Stimulated activated CD4-positive, alpha-beta T cell treated with anti-CD3 and anti-CD28 coated beads, Interleukin-12 subunit alpha, Interleukin-12 subunit beta, amount 100 ng/mL, for 48 hours (primary cell): ENCODE measurements at places on chromosomes 5 and 9.

DNA sequence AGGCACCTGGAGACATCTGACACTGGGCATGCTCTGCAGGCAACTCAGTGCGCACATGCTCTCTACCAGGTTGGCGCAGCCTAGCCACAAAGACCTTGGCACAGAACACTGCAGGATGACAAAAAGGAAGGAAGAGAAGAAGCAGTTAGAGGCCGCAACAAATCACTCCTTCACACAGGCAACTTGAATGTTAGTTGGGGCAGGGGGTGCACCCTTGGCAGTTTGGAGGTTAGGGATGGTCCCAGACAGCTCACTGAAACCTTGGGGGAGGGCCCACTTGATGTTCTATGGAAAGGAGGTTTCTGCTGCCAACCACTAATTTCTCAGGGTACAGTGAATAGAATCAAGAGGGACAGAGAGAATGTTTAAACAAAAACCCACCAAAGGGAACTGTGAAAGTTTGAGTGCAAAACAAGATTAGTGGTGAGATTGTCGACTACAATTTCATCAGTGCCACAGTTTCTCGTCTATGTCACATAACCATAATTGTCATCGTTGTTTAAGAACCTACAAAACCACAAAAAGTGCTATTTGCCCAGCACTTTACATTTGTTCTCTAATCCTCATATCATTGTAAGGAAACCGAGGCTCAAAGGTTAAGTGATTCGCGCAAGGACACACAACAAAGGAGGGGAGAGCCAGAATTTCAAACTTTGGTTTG, 48.7 kb downstream of the FBXW11 start:
- peak; percentile 57 for DNase-seq

GRCh38 chr5:116459301-116459700, 115.3 kb downstream of the SEMA6A start:
- DNase-seq, result no peak

- no peak for DNase-seq
Measured at GRCh38 chr5:54415896-54416601, 39.5 kb upstream of the HSPB3 start.

DNA sequence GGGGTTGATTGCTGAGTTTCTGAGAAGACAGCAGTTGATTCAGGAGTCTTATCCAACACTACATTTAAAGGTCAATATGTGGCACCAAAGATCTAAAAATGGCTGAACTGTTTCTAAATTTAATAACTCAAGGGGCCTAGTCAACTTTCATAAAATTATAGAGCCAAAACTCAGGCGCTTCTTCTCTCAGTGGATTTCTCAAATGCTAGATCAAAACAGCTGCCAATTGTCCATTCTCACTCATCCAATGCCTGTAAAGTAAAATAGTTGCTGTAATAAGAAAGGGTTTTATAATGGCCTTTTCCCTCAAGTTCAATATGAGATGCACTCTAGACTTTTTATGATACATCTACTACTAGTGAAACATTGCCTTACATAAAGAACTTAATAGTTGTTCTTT, 26.5 kb downstream of the ADAMTSL1 start:
- DNase-seq, result no peak

DNA sequence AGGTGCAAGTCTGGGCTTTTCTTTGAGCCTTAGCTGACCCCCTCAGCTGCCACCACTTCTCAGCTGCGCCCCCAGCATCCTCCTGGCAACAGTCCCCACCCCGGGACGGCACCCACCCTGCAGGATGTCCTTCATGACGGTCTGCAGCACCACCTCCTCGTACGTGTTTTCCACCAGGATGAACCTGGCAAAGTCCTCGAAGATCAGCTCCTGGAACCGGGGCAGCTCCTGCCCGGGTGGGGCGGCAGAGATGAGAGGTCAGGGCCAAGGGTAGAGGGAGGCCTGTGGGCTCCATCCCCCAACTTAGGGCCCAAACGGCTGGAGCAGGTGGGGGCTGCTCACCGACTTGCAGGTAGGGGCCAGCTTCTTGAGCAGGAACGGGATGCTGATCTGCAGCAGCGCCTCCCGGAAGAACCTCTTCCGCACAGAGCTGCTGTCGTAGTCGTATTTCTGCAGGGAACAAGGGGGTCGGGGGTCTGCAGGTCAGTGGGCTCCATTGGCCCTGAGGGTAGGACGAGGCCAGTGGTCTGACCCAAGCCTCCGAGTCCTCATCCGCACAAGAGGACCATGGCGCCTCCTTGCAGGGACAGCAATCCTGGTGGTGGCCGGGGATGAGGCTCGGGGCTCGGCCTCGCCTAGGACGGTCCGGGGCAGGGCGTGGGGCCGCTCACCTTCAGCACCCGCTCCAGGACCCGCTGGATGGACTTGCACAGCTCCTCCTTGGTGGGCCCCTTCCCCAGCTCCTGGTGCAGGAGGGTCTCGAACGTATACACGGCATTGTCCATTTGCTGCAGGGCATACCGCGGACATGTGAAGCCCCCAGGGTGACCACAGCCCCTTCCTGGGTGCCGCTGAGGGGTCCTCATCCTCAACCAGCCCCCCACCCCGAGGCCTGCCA, 56.7 kb downstream of the LRSAM1 start:
- no peak for DNase-seq

GRCh38 chr9:126671381-126671831, 57.7 kb downstream of the LMX1B start:
- no peak for DNase-seq

DNA sequence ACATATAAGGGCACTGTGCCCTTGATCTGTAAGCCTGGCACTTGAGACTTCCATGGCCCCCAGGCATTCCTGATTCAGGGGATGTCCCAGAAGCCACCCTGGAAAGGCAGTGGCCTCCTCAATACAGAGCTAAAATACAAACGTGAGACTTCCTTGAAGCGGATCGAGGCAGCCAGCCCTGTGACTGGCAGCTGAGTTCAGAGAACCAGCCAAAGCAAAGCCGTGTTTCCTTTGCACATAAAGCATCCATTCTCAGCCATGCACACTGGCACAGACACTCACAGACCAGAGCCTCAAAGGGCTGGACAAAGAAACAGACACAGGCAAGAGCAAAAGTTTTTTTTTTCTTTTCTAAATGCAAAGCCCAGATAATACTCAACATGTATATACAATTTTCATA, 18.8 kb upstream of the CPEB4 start:
- no peak for DNase-seq

GRCh38 chr9:99029083-99029645, 75.7 kb upstream of the TGFBR1 start:
- no peak for DNase-seq

- no peak for DNase-seq
Measured at GRCh38 chr9:88816141-88816540, 175.1 kb upstream of the S1PR3 start.

GRCh38 chr9:107809871-107810460, 320.4 kb upstream of the KLF4 start:
- DNase-seq, result no peak

GRCh38 chr5:133410335-133410828, 202.0 kb downstream of the FSTL4 start:
- DNase-seq, result no peak

- DNase-seq, result no peak
Measured at GRCh38 chr5:149285153-149285552, 13.5 kb downstream of the AFAP1L1 start.

DNA sequence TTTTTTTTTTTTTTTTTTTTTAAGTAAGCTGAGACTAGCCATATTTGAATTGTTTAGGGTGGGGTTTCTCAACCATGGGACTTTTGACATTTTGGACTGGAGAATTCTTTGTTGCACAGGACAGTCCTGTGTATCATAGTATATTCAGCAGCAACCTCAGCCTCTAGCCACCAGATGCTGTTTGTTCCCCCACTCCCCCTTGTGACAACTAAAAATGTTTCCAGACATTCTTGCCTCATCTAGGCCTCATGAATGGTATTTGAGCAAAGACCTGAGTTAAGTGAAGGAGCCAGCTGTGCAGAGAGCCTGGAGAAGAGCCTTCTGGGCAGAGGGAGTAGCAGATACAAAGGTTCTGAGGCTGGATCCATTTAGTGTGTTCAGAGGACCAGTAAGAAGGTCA, 155.9 kb downstream of the SGCD start:
- no peak for DNase-seq

DNA sequence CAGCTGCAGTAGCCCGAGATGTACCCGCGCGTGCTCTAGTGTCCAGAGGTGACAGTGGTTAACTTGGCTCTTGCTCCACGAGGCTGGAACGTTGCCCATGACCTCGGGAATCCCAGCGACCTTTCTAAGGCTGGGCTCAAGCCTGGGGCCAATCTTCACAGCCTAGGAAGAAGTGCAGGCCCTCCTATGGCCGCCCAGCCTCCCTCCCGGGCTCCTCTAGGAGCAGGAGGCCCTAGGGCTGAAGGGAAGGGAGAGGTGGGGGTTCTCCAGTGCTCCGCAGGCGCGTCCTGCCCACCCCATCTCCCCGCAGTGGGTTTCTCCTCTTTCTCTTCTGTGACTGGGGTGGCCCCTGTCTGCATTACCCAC, 13.3 kb downstream of the NR2F1 start:
- DNase-seq, result no peak

DNA sequence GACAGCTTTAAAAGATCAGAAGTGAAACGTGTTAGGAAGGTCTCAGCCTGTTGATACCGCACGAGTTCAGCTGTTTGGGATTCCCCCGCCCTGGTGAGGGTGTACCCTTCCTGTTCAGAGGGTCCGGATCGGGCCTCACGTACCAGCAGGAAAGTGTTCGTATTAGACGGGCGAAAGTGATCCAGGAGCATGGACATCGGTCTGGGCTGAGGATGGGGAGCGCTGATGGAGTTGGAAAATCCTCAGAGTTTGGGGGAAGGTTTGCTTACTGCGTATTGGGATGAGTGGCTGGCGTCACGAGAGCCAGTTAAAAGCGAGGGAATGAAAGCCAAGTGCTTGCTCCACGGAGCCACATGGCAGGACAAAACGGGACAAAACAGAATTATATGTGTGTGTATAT, 47.4 kb downstream of the IRX2 start:
- DNase-seq, result no peak

DNA sequence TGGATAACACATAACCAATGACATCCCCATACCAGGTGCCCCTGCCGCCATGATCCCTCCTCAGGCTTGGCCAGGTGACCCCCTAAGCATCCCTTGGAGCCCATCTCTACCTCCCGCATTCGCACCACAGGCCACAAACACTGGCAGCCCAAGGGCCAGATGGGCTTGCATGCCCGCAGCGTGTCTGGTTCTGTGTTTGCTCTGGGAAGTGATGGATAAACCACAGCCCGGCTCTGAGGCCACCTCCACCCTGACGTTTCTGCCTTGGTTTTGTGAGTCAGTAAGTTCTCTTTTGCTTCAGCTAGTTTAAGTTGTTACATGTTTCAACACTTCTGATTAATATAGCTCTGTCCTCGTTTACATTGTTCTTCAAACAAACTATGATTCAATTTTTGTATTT, 172.4 kb upstream of the PHYKPL start:
- no peak for DNase-seq

DNA sequence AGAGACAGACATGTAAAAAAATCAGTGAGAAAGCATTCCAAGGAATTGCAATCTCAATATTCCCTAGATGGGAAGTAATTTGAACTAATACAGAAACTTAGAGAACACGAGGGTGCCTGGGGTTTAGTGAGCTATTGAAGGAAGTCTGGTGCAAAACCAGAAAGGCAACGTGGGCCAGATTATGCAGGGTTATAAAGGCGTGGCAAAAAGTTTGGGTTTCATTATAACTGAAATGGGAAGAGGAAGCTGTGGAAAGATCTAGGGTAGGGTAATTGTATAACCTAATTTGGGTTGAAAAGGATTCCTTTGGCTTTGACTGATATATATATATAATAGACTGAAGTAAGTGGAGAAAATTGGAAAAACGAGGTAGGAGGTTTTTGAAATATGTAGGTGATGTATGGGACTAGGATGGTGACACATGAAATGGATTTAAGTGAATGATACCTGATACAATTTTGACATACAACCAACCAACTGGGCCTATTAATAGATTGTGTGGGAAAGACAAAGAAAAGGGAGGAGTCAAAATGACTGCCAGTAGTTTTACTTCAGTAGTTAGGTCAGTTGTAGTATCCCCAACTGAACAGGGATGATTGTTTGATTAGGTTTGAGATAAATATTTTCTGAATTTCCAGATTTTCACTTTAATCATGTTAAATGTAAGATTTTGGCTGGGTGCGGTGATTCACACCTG, 65.3 kb downstream of the FAM174A start:
- DNase-seq, result no peak

GRCh38 chr9:4689021-4689420, 9.7 kb downstream of the CDC37L1 start:
- no peak for DNase-seq

GRCh38 chr5:146520731-146521130, 4.7 kb upstream of the GPR151 start:
- DNase-seq, result no peak

GRCh38 chr9:33449715-33450114, 2.3 kb upstream of the AQP3 start:
- DNase-seq, result no peak

DNA sequence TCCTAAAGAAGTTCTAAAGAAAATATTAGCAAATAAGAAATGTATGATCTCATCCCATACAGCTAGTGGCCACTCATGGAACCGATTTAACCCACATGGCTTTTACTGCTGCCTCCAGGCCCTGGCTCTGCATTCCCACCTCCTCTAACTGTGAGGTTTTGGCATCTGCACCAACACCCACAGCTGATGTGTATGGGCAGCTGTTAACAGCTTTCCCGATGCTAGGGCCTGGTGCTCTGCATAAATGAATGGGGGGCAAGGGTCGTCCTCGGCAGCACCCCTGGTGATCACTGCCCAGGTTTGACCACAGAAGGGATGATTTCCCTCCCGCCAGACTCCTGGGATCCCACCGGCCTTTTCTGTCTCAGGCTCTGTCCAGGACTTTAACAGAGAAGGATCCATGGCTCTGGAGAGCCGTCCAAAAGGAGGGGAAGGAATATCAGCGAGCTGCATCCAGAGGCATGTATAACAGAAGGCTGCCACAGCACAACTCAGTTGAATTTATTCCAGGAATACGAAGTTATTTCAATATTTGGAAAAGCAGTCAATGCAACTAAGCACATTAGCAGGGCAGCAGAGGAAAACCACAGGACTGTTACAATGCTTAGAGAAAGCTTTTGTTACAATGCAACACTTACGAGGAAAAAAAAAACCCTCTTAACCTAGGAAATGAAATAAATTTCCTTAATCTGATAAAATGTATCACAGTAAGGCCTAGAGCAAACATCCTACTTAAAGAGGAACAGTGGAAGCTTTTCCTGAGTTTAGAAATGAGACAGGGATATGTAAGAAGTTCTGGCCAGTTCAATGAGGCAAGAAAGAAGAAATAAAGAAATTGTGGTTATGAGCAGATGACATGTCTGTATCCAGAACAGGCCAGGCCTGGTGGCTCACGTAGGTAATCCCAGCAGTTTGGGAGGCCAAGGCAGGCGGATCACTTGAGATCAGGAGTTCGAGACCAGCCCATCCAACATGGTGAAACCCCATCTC, 63.1 kb downstream of the NACC2 start:
- DNase-seq, result no peak

- DNase-seq, result no peak
Measured at GRCh38 chr5:108141676-108142075, 240.2 kb downstream of the FBXL17 start.

DNA sequence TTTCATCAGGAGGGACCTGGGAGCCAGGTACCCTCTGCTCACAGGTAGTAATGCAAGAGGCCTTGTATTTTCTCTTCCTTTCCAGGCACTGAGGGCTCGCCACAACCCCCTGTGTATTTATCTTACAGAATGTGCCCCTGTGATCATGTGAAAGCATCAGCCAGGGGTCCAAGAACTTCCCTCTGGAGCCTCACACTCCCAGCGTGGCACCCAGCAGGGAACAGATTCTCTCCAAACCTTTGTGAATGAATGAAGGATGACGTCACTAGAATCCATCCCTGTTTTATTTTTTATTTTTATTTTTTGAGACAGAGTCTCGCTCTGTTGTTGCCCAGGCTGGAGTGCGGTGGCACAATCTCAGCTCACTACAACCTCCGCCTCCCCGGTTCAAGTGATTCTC, 107.3 kb upstream of the IER5L start:
- DNase-seq, result no peak

- DNase-seq, result no peak
Measured at GRCh38 chr5:135759149-135759784, 75.2 kb upstream of the SLC25A48 start.
